ENCODE measurements at places on chromosomes 5 and 9.

GRCh38 chr9:107286057-107286456 lies 3.0 kb downstream of the RAD23B start:
- DNase-seq = no peak

DNA sequence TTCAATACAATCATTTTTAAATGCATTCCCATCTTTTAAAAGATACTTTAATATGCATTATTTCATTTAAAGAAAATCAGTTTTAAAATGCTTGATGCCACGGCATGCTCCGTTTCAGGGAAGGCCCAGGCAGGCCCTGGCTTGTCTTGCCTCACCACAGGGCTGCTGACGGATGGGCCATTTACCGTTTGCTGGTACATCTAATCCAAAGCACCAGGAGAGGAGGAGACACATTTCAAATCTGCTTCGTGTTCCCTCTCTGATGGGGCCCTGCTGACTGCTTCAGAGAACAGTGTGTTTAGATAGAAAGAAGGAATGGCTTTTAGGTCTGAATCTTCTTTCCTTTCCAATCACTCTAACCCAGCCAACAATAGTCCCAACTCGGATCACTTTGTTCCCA lies 185.2 kb downstream of the DCP2 start:
- no peak for DNase-seq

- no peak for DNase-seq
These were observed 208.2 kb downstream of the SEC61B start for GRCh38 chr9:99430301-99430700.

- no peak for DNase-seq
These were observed 261.7 kb downstream of the KIF4B start for GRCh38 chr5:155275222-155275621.

- no peak for DNase-seq
These were observed 9.3 kb downstream of the NINJ1 start for GRCh38 chr9:93124793-93125192.

GRCh38 chr9:134213508-134213850 lies 49.1 kb upstream of the RNU6ATAC start:
- DNase-seq = no peak

DNA sequence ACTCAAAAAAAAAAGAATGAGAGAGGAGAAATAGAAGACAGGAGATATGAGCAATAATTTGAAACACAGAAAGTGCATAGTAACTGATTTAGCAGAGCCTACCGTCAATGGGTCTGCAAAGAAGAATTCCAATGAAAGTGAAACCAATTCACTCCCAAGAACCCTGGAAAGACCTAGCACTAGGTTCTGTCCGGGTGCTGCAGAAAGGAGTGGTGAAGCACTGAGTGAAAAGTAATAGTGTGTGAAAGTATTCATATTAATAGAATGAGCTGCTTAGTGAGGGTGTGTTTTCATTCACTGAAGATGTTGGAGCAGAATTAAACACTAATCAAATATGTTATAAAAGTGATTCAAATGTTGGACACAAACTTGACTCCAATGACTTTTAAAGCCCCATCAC lies 51.3 kb upstream of the SLC30A5 start:
- no peak for DNase-seq

DNA sequence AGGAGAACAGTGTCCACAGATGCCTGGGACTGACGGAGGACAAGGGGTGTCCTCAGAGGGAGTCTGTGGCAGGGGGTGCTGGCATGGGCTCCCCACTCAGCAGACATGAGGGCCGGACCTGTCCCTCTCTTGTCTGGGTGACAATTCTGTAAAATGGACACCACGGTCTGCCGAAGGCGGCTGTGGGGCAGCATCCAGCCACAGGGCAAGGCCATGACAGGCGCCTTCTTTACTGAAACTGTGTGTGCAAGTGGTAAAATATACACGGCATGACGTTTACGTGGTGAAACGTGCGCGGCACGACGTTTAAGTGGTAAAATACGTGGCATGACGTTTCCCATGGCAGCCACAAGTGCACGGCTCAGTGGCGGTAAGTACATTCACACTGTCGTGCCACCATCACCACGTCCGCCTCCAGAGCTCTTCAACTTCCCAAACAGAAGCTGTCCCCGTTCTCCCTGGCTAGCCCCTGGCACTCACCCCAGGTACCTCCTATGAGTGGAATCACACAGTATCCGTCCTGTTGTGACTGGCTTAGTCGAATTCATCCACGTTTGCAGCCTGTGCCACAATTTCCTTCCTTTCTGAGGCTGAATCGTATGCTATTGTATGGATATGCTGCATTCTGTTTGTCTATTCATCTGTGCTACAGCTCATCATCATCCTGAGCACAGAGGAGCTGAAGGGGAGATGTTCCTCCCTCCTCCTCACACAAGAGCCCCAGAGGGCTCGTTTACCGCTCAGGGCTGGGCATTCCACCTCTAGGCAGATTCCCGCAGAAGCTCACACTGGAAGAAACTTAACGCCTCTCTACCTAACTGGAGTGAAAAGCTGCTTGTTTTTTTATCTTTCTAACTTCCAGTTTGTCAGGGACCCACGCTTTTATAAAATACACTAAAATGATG lies 52.5 kb downstream of the COL23A1 start:
- DNase-seq = no peak
